ENCODE measurements at places on chromosomes 5 and 9.

DNA sequence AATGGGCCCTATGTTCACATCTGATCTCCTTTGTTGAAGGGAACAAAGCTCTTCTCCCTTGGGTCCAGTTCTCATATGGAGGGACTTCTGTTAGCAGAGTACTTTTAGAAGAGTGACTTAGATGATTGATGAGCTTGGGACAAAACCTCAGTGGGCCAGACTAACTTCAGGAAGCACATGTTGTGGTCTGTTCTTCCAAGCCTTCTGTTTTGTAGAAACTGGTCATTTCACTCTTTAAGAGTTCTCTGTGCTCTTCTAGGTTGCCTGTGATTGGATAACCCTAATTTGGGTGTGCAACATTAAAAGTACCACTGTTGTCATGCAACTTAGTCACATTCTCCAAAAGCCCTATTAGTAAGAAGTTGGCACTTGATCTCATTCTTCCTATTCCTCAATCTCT, 183.5 kb upstream of the ACO1 start:
- DNase-seq: no peak

DNA sequence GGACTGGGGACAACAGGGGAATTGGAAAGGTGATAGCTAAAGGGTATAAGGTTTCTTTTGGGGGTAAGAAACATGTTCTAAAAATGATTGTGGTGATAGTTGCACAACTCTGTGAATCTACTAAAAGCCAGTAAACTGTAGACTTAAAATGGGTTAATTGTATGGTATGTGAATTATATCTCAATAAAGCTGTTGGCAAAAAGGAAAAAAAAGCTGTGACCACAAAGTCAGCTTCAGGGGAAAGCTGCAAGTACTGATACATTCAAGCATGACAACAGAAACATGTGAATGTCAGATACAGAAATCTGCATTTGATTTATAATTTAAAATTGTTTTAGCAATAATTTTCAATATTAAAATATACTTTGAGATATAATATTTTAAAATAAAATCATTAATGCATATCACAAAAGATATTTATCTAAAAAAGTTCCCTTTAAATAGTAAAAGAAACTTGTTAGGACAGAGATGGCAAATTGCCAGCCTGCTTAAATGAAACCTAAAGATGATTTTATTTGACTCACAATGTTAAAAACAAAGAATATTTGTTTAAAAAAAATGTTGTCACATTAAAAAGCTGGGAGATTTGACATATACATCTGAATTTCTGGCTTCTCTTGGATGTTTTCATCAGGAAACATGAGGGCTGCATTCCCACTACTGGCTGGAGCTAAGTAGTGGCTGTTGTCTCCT, 66.0 kb downstream of the TBCA start:
- DNase-seq: no peak

DNA sequence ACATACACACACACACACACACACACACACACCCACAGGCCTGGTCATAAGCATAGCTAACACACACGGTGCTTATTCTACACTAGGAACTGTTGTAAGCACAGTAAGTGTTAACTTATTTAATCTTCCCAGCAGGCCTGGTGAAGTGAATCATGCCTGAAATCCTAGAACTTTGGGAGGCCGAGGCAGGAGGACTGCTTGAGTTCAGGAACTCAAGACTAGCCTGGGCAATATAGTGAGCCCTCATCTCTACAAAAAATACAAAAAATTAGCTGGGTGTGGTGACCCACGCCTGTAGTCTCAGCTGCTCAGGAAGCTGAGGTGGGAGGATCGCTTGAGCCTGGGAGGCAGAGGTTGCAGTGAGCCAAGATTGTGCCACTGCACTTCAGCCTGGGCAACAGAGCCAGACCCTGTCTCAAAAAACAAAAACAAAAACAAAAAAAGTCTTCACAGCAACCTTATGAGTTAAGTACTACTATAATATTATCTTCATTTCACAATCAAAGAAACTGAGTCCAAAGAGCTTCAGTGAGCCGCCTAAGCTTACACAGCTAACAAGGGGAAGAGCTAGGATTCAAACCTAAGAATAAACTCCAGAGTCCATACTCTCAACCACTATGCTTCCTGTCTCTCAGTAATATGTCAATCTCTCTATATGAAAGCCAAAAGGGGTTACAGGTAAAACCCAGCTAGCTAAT, 2.3 kb downstream of the MEGF9 start:
- no peak for DNase-seq

- DNase-seq: peak; percentile 29
Observed at GRCh38 chr9:130539420-130540223, 39.8 kb upstream of the FUBP3 start.

GRCh38 chr9:18775930-18776329, 257.1 kb downstream of the SAXO1 start:
- DNase-seq: no peak

DNA sequence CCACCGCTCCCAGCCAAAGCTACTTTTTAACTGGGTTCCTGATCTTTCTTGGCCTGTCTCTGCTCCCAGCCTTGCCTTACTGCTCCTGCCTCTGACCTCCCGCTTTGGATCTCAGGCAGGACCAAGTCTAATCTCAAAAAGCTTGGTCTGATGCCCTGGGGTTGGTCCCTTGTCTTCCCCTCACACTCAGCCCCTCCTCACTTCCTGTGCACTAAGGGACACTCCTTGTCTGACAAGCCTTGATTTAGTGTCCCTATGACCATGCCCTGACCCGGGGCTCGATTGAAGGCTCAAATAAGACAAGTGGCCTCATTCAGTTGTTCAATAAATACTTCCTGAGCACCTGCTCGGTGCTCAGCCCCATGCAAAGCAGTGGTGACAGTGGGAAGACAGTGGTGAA, 3.7 kb upstream of the GTF3C5 start:
- no peak for DNase-seq

DNA sequence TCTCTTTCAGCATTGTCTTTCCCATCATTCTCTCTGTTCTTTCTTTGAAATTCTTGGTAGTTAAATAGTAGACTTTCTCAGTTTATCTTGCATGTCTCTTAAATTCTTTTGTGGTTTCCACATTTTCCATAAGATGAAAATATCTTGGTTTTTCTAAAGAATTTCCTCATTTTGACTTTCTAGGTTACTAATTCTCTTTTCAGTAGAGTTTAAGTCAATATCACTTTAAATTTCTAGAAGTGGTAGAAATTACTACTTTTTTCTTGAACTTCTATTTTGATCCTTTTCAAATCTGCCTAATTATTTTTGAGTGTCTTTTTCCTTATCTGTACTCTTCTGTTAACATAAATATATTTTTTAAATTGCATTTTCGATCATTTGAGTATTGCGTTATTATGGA, 23.6 kb upstream of the LRRTM2 start:
- no peak for DNase-seq

DNA sequence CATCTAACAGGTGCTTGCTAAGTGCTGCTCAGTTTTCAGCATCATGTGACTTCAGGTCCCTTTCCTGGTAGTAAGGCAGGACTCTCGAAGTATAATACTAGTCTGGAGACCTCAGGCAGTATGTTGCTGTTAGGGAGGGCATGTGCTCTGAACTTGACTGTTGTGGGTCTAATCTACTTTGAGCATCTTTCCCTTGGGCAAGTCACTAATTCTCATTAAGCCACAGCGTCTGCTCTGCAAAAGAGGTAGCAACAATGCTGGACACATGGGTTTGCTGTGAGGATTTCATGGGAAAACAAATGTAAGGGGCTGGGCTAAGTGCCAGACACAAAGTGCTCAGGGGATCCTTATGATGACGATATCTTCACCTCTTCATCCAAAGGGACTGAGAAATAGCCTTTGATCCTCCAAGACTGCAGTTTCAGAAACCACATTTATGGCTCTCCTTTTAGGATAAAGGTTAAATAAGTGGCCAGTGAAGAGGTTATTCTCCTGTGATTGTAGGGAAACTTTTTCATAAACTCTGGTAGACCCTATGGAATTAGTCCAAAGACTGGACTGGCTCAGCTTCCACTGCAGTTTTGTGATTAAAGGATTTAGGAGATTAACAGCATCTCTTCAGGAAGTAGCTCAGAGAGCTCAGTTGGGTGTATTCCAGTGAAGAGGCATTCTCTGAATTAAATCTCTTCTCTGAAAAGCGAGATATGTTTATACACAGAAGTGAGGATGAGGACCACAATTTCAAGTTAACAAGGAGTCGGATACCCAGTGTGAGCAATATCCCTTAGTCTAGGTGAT, 216.6 kb downstream of the SGCD start:
- DNase-seq: no peak

DNA sequence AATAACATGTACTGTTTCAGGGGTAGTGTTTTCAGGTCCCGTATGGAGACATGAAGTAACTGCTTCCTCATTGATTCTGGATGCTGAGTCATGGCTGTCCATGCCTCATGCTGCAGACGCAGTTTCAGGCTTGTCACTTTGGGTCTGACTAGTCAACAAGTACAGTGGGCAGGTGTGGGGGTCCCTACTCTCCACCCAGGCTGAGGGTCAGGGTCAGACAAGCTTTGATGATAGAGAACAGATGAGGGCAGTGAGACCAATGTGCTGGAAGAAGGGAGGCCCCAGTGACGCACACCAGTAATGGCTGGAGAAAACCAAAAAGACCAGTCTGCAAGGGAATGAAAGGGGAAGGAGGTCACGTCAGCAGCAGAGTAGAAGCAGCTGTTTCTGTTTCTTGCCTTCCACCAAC, 80.0 kb upstream of the NFIL3 start:
- no peak for DNase-seq

DNA sequence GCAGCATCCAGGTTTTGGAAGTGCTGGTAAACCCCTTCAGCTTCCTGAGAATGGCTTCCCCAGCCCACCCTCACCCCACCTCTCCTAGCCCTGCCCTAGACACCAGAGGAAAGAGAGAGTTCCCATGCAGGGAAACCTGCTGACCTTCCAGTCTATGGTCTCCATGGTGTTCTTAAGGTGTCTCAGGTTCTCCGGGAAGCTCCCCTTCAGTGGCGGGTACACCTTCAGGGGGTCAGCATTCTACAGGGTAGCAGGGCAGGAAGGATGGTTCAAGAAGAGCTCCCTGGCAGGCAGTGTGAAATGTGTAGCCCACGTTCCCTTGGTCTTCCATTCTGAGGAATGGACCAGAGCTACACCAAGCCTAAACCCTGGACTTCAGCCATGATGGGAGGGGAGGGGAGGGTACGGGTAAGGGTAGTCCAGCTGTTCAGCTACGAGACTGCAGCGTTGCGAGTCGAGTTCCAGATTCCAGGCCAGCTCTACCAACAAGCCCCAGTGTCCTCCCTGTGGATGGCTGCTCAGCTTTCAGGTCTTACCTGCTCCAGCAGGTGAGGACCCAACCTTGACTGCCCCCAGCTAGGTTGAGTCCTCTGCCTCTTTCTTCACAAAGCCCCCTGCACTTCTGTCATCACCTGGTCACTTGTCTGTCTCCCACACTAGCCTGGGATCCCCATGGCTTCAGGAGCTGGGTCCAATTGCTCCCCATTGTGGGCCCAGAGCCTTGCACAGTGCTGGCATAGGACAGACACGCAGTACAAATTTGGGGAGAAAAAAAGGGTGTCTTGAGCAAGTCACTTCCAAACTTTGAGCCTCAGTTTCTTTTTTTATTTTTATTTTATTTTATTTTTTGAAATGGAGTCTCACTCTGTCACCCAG, 7.5 kb downstream of the CD74 start:
- DNase-seq: no peak

DNA sequence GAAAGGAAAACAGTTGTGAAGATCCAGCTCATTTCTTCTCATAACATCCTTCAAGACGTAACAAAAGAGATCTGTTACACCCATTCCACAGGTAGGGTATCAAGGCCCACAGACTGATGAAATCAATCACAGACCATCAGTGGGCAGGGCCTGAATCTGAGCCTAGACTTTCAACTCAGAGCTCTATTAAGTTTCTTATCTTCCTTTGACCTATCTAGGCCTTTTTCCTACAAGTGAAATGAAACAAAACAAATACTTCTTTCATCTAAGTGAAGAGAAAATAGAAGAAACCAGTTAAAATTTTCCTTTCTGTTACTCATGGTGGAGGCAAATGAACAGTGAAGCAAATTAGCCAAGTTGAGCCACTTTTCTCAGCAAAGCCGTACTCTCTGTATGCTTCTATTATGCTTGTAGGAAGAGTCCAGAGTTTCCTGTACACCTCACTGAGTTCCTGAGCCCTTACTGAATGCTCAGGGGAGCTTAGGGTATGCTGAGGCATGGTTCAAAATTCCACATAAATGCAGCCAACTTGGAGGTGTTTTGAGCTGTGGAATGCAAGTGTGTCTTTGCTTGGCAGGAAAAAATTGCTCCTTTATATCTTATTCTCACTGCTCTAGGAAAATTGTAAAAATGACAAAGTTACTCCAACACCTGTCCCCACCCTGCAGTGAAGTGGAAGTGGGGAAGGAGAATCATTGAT, 91.9 kb downstream of the FEM1C start:
- no peak for DNase-seq

DNA sequence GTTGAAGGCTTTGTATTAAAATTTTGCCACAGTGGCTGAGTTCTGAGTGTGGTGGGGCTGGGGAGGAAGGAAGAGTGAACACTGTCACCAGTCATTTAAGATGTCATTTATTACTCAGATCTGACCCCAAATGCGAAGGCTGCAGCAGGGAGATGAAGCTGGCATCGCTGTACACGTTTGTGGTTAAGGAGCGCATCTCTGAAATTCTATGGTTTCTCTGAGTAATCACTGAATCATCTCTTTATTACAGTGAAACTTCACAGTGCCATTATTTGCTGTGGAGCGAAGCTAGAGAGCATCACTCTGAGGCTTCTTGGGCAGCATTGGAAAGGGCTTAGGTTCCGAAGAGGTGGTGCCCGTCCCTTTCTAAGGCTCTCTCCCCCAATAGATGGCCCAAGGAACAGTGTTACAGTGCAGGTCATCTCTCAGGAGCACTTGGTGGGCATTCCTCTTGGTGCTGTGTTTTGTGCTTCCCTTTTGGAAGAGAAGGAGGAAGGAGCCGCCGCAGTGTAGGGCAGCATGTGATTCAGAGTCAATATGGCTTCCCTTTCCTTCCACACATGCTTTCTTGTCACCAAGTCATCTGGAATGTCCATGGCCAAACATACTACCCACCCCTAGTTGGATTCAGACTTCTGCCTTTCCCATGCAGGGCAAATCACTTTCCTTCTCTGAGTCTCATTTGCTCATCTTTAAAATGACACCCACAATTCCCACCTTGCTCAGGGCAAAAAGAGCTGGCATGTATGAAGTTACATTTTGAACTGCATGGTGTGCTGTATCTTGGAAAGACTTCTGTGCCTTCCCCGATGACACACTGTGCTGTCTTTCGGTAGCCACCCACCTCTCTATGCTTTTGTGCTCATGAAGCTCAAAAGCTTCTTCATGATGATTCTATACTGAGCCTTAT, 9.3 kb upstream of the TEX48 start:
- peak; percentile 83 for DNase-seq

DNA sequence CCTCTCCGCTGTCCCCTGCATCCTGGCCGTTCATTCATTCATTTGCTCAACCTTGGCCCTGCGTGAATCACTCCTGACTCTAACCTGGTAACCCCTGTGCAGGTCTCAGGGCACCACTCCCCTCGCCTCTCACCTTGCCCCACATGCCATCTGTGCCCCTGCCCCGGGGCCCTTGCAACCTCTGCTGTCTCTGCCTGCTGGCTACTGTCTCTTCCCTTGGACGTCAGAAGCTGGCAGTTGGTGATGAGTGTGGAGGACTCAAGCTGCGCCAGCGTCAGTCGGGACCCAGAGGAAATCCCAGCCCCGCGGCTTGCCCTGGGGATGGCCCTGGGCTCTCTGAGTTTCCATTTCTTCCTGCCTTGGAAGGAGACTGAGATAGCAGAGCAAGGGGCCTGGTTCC, 154.9 kb downstream of the OLFM1 start:
- DNase-seq: no peak
